ENCODE measurements at places on chromosomes 3 and 15.

DNA sequence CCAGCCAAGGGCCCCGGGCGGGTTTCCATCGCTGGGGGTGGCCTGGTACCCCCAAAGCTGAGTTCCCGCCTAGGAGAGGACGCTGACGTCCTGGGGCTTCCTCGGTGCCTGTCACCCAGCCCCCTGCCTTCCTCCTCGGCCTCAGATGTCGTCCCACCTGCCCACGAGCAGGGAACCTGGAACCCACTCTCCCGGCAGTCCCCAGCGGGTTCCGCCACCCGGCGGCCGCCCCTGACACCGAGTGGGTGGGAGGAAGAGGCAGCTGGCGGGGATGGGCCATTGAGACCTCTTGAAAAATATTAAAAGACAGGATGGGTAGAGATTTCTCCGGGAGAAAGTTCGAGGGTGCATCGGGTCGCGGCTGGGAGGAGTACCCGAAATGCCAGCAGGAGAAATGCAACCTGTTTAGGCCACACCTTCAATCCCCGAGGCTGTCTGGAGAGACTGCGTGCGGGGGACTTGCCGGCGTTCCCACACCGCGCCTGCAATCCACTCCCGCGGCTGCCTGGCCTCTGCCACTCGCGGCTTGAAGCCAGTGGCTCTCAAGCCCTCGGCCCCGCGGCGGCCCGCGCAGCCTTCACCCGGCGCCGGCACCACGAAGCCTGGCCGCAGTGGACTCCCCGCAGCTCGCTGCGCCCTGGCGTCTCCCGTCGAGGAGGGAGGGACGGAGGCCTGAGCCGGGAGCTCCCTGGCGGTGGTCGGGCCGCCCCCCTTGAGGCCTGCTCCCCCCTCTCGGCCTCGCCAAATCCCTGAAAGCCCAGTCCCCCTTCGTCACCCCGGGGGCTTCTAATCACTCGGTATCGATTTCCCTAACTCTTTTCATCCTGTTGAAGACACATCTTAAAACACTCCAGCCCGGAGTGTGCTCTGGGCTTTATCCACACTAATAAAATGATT, 8.6 kb upstream of the NR2F2 start:
- no peak for DNase-seq

DNA sequence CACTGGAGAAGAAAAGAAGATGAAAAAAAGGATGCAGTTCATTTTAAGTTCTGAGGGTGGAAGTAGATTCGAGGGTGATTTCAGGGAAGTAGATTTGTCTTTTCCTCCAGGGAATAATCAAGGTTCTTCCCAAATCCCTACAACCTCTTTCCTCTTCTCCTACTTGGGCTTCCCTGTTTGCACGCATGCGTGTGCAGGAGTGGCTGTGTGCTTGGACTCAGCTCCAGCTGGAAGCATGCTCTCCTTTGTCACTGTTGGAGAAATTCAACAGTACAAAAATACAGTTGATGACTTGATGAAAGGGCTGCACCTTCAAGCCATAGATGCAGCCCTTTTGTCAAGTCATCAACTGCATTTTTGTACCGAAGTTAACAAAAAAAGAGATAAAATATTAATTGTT, 3.8 kb downstream of the OR5K2 start:
- no peak for DNase-seq

DNA sequence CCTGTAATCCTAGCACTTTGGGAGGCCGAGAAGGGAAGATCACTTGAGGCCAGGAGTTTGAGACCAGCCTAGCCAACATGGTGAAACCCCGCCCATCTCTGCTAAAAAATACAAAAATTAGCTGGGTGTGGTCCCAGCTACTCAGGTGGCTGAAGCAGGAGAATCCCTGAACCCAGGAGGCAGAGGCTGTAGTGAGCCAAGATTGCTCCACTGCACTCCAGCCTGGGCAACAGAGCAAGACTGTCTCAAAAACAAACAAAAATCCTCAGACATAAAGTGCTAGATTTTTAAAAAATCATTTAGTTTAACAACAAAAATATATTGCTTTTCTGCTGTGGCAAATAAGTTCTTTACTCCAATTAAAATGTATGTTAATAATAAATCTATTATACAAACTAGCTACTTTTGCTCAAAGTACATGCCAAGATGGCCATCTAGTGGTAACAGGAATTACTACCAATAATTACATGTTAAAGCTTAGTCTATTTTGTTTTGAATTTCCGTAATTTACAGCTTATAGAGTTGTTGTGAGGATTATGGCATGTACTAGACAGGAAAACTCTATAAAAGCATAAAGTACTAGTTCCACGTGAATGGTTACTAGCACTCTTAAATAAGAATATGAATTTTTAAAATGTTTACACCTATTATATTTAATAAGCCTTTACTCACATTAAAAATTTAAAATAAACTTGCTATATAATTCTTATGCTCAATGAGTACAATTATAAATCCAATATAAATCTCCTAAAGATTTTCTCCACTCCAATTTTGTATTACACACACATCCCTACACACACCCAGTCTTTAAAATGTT, 39.0 kb downstream of the GABPB1 start:
- DNase-seq, result no peak

DNA sequence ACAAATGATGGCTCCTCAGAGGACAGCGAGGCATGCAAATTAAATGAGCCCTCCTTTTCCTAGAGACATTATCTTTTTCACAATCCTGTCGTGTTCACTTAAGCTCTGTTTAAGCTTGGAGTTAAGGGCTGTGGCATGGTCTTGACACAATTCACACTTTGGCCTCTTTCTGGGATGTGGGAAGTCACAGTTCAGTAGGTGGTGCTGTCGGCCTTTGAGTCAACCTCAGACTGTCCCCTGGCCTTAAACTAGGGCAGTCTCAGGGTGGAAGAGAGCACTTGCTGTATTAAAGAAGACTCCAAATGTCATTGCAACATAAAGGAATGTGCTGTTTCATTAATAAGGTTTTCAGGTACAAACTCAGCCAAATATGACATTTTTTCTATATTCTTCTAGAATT, 351.0 kb downstream of the MCTP2 start:
- no peak for DNase-seq

All from epithelial cell of proximal tubule (primary cell).